Stimulated activated naive CD4-positive, alpha-beta T cell (primary cell): ENCODE measurements at places on chromosomes 1 and 21.

- DNase-seq, result no peak
Measured at GRCh38 chr1:168561989-168562388, 14.4 kb upstream of the XCL1 start.

- DNase-seq, result no peak
Measured at GRCh38 chr1:150259217-150259616, 1.6 kb downstream of the CA14 start.

GRCh38 chr1:167777269-167777650, 55.5 kb downstream of the MPZL1 start:
- no peak for DNase-seq

DNA sequence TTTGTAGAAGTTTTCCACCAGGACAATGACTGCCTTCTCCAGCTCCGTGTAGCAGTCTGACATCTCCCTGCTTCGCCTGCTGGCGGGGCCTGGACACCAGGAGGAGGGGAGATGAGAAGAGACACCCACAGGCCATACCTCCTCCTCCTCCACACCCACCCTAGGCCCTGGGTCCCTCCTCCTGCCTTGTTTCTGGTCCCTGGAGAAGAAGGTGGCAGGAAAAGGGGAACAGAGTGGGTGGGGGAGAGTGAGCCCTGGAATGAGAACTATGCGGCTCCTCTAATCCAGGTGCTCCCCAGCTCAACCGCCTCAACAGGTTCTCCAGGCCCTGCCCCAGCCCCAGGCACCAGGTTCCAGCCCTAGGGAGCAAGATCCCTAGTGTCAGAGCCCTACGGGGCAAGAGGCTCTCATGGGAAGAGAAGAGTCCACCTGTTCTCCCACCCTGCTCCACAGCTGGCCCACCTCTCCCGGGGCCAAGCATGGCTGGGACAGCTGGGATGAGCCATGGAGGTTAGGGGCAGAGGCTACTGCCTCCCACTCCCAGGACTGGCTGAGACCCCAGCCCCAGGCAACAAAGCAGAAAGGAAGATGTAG, 4.8 kb downstream of the S100A16 start:
- DNase-seq, result no peak

GRCh38 chr1:109546311-109547109, 1.9 kb upstream of the GNAI3 start:
- peak; percentile 79 for DNase-seq

GRCh38 chr1:10692401-10693021, 103.9 kb downstream of the CASZ1 start:
- peak; percentile 66 for DNase-seq

GRCh38 chr1:65704318-65704717, 88.4 kb upstream of the PDE4B start:
- DNase-seq, result no peak

DNA sequence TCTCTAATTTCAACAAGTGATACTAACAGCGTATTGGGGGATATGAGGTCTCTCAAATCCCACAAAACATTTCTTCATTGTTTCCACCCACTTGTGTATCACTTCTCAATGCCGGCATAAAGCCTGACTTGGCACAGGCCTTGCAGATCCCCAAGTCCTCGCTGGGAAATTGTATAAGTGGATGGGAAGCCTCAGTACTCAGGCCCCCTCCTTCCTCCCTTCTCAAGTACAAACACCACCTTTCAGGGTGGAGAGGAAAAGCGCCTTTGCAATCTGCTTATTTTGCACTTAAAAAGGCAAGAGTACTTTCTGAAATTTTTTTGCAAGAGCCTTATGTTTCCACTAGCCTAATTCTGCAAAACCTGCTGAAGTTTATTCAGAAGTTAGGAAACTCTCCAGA, 25.8 kb upstream of the KLHDC8A start:
- DNase-seq, result no peak

GRCh38 chr1:100306735-100307313, 40.8 kb downstream of the RTCA start:
- no peak for DNase-seq

- DNase-seq, result no peak
Measured at GRCh38 chr1:41609166-41609883, 124.8 kb upstream of the EDN2 start.

- no peak for DNase-seq
Measured at GRCh38 chr1:203462878-203463277, 12.7 kb upstream of the PRELP start.

GRCh38 chr21:15370462-15370975, 305.7 kb upstream of the NRIP1 start:
- no peak for DNase-seq

GRCh38 chr1:88742531-88742930, 58.5 kb downstream of the PKN2 start:
- DNase-seq, result no peak

- DNase-seq, result no peak
Measured at GRCh38 chr1:232865102-232865931, 60.1 kb downstream of the MAP10 start.

GRCh38 chr1:74811436-74812179, 78.7 kb downstream of the TYW3 start:
- DNase-seq, result no peak

DNA sequence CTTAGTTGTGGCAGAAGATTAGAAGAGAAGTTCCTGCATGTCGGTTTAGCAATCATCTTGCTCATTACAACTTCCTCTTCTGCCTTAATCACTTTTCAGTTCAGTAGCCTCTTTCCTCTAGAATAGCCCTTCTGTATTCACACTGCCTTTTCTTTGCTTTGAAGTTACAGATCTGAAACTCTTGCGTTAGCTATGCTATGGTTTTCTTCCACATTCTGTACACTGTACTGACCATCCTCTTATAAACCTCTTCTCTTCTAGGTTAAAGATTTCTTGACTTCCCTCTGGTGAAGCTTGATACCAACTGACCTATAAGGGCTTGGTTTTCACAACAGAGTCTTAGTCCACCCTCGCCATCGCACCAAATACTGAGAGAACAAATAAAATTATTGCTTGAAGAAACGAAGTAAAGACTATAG, 35.0 kb downstream of the C21orf91 start:
- no peak for DNase-seq

DNA sequence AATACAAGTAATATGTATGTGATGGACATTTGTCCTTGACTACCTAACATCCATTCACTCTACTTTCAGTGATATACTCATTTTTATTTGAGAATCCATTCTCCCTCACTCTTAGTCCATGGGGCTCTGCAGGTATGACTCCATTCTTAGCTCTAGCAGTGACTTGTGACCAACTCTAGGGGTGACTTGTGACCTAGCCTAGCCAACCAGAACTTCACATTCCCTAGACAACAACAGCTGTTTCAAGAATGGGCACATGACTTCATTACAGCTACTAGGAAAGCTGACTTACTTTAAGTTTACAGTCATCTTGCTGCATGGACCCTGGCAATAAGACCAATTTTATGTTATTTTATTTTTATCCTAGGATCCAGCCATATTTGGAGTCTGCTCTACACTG, 23.6 kb upstream of the DDX59 start:
- DNase-seq, result no peak

DNA sequence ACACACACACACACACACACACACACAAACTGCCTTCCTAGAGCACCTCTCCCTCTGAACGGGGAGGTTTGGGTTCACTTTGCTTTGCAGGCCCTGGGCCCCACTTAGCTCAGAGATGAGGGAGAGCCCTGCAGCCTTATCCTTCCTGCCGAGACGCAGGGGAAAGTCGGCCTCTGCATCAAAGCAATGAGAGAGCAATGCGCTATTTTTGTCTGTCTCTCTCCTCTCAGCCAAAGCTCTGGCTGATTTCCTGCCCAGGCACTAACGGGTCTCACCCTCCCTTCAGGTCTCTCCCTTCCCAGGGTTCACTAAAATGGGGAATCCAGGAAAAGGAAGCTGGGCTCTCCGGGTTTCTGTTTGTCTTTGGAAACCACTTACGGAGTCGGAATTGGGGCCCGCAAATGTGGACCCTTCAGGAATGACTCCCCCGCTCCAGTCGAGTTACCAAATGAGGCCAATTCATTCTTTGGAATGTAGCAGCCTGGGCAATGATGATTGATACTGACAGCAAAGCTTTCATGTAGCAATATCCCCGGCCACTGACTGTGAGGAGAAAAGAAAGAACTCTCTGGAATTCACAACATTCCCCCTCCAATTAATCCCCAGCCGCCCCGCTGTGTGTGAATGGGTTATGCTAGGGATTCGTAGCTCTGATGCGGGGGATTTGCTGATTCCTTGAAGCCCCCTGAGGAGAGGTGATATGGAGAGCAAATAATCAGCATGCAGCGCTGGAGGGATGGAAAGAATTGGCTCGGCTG, 61.5 kb upstream of the WLS start:
- no peak for DNase-seq

- no peak for DNase-seq
Measured at GRCh38 chr1:207812778-207813511, 61.1 kb downstream of the CD46 start.

DNA sequence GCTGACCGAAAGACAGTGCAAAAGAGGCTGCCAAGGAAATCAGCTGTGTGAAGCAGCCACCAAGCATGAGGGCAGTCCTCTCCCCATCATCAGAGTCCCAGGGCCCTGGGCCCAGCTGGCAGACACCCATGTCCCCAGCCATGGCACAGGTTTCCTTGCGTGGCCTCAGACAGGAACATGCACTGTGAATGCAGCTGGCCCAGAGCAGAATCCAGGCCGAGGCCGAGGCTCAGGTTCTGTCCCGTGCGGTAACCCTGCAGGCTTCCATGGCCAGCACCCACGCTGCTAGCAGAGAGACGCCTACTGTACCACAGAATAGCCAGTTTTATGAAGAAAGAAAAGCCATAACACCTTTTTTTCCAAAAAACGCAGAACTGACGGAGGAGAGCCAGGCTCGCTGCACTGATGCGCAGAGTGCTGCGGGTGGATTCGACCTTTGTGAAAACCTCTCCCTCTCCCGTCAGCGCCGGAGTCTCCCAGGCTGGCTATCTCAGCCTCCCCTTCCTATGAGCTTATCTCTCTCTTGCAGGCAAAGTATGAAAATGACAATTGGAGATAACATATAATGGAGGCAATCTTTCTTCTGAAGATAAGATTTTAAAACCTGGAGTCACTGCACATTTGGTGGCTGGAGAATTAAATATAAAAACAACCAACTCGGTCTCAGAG, 106.6 kb downstream of the NPHP4 start:
- DNase-seq, result no peak

- DNase-seq, result no peak
Measured at GRCh38 chr1:216425577-216425976, 2.3 kb upstream of the USH2A start.
